GM04503 (cell line): ENCODE measurements at places on chromosomes 11 and 22.

GRCh38 chr11:571802-572185 lies 4.5 kb upstream of the PHRF1 start:
- no peak for DNase-seq

GRCh38 chr11:111531136-111531535 lies 9.4 kb upstream of the LAYN start:
- no peak for DNase-seq

DNA sequence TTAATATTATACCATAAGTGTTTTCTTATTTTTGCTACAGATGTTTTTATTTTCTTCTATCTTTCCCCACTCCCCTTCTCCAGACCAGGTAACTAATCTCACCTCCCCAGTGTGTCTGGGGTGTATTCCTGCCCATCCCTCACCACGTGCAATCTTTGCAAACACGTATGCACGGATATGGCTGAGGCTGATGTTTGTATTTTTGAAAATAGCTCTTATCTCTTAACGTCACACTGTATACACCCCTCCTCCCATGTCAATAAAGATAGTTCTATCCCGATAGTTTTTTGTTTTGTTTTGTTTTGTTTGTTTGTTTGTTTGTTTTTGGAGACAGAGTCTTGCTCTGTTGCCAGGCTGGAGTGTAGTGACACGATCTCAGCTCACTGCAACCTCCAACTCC lies 127.5 kb downstream of the FBXO7 start:
- DNase-seq: no peak

DNA sequence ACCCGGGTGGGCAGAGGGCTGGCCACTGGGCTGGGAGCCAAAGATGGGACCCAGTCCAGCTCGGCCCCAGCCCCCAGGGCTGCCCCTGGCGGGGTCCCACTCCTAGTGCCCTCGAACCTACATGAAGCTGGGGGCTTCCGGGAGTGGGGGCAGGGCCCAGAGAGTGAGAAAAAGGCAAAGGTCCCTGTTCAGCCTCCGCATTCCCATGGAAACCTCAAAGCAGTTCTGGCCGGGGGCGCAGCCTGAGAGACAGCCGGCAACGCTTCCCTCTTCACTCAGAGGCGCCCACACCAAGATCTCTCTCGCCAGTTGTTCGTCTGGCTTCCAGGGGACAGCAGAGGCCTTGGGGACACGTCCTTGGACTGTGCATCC lies 22.4 kb upstream of the ARHGAP8 start:
- DNase-seq: no peak

DNA sequence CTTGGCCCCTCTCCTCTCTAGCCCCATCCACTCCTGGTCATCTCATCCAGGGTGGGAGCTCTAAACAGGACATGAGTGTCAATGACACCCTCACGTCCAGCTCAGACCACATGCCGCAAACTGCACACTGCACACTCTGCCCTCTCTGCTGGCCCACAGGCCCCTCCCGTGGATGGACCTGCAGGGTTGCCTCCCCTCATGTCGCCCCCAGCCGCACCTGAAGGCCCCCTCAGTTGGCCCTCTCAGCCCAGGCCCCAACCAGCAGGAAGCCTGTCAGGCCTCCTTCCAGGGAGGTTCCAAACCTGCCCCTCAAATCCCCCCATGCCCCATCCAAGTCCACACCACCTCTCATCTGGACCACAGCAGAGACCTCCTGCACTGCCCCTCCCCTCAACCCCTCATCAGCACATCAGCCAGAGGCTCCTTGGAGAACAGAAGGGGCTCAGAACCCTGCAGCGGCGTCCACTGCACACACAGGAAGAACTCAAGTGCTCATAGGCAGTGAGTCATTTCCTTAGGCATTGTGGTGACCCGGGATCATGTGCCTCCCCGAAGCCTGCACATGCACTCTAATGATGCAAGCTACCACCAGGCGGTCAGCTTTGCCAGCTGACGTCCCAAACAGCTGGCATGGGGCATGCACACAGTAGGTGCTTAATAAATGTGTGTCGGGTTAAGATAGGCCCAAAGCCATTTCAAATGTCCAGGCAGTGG lies 12.9 kb upstream of the CDKN1C start:
- DNase-seq: peak; percentile 54

DNA sequence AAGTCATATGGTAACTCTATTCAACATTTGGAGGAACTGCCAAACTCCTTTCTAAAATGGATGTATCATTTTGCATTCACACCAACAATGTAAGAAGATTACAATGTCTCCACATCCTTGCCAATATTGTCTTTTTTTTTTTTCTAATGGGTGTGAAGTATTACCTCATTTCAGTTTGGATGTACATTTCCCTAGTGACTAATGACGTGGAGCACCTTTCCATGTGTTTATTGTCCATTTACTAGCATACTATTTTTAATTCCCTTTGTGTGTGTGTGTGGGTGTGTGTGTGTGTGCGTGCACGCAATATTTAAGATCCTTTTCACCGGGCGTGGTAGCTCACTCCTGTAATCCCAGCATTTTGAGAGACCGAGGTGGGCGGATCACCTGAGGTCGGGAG lies 62.7 kb downstream of the APOL3 start:
- DNase-seq: no peak

- peak; percentile 97 for DNase-seq
Measured at GRCh38 chr22:29842740-29843139, 4.7 kb upstream of the ASCC2 start.

- DNase-seq: no peak
Measured at GRCh38 chr11:118154641-118155040, 2.0 kb upstream of the SCN4B start.

DNA sequence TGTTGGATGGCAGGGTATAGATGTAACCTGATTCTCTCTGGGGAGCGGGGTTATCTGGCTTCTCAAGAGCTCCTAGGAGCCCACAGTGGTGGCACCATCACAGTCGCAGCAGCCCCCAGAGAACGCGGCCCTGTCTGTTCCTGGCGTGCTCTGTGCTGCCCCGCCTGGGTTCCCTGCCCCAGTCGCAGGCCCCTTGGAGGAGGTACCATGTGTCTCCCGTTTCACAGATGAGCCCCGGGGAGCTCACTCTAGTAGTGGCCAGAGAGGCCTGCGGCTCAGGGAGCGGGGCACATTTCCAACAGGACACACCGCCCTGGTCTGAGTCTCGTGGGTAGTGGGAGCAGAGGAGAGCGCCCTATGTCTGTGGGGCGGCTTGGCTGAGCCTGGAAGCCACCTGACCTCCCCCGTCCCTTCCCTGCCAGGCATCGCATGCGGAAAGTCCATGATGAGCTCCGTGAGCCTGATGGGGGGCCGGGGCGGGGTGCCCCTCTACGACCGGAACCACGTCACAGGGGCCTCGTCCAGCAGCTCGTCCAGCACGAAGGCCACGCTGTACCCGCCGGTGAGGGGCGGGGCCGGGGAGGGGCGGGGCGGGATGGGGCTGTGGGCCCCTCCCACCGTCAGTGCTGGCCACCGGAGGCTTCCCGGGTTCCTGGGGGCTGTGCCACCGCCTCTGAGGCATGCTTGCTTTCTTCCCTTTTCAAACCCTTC lies 21.0 kb upstream of the PPP6R3 start:
- no peak for DNase-seq

- DNase-seq: no peak
Measured at GRCh38 chr11:117859061-117859460, 17.4 kb downstream of the FXYD6 start.

DNA sequence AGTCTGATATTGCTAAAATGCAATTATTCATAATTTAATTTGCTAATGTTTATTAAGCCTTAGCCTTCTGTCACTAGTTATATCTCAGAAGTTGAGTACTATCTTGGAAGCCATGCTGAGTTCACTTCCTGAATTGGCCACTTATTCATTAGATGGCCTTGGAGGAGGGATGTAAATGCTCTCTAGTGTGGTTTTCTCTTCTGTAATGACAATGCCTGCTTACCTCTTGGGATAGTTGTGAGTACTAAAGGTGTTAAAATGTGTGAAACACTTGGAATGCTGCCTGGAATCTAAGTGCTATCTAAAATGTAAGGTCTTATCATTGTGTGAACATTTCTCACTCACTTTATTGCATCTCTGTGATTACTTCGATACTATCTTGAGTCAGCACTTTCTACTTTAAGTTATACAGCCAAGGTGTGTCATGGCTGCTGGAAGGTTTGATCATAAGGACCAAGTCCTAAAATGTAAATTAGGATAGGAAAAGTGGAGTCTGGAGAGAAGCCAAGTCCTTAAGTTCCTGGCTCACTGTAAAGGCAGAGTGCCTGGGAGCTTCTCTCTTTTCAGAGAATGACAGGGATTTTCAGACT lies 12.4 kb downstream of the GLYATL2 start:
- no peak for DNase-seq

GRCh38 chr11:19756675-19757475 lies 44.2 kb downstream of the NAV2 start:
- DNase-seq: peak; percentile 37

DNA sequence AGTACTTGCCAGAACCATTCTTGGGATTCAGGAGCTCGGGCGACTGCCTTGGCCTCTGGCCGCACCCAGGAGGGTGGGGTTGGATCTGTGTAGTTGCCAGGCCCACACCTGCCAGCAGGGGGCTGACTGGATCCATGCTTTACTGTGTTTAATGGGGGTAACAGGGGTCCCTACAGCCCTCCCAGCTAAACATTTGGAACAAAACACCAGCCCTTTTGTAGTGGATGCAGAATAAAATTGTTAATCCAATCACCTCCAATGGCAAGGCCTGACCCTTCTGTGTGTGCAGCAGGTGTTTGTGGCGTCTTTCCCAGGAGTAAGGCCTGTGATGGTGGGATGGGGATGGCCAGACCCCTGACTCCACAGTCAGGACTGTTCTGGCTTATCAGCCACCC lies 22.5 kb downstream of the SUN2 start:
- no peak for DNase-seq

DNA sequence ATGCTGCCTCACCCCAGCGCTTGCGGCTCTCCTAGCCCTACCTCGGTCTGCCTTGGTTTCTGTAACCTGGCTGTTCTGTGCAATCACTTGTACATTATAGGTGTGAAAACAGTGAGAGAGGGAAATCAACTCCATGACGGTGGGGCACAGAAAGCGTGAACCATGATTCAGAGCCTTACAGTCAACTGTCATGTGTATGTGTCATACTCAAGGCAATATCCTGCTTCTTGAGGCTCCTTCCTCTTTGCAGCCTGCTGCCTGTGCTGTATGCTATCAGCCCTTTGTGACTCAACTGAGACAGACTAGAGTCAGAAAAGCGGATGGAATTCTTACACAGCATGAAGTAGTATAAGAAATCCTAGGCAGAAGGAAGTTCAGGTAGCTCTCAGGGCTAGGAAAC lies 2.1 kb downstream of the NRIP3 start:
- peak; percentile 53 for DNase-seq

DNA sequence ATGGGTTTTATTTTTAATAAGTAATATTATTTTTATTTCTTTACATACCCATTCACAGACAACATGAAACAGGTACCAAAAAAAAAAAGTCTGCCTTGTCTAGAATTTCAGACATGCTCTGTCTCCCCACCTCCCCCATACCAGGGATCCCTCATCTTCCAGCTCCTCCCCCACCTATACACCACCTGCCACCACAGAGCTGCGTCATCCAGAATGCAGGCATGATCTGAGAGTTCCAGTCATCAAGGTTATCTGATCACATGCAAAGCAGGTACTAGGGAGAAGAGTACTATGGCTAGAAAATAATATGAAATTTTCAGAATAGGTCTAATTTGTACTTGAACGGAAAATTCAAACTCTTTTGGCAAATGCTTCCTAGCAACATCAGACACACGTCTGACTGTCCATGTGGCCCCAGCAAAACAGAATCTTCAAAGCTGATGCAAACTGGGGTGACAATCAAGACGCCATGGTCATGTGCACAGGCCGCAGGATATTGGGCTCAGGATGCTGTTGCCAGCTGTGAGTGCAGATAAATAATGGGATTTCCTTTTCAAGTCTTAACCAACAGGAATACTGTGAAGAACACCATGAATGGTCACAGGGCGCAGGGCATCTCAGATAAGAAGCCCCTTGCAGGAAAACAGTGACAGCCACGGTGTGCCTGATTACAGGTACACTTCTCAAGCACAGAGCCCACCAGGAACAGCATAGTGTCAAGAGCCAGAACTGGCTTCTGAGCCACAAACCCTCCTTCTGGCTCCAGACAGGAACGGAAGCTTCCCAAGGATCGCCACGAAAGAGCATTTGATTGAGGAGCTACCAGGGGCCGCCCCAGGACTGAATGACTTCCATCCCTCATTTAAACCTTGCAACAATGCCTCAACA lies 169.5 kb downstream of the EFCAB6 start:
- DNase-seq: no peak

- DNase-seq: no peak
Measured at GRCh38 chr11:44408711-44409470, 99.0 kb upstream of the ALX4 start.

- DNase-seq: no peak
Measured at GRCh38 chr22:40877488-40877887, 15.6 kb upstream of the DNAJB7 start.

- no peak for DNase-seq
Measured at GRCh38 chr11:97794876-97795275, 1225.9 kb upstream of the CNTN5 start.

DNA sequence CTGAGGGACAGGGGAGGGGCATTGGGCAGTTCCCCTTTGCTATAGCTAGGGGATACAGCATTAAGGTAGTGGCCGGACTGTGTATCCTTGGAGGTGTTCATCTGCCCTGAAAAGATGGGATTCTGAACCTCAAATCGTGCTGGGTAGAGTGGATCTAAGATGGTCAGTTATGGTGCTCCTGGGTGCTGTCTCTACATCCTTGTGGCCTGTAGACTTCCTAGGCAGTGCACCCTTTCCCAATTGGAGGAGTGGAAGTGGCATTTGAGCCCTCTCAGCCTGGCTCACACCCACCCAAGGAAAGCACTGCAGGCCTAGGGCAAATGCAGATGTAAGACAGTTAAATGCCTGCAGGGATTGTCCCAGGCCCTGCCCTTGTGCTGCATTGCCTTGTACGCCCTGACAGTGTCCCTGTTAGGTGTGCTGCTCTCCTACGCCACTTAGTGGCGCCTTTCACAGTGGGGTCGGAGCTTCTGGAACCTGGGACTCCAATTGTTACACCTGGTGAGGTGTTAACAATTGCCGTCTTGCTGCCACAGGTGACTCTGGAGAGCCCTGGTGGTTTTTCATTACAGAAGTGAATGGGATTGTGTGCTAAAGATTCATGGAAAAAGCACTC lies 35.0 kb downstream of the PPFIBP2 start:
- no peak for DNase-seq

- DNase-seq: no peak
Measured at GRCh38 chr11:127075758-127076157, 75.2 kb upstream of the KIRREL3 start.
